ENCODE measurements at places on chromosomes 3 and 15. TPM values are rescaled to one million over a fixed set of nuclear protein-coding genes. Genes with fewer than 3 reads are reported as not detected.

The DENND4A gene
- total RNA-seq, result 46.7 TPM

DNA sequence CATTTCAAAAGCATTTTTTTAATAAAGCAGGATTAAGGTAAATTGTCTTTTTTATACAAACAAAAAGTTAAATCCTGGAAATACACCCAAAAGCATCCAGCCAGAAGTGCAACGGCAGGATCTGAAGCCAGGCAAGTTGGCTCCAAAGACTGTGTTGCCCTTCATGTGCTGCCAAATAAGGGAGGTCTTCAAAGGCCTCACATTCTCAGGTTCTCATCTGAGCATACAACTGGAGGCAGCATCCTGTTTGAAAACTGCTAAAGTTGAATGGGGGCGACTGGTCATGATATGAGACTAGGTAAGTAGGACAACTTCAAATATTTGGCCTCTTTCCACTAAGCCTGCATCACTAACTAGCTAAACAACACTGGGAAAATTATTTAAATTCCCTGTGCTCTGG lies 52.2 kb downstream of the IMPG2 start:
- no peaks in the 10 kb centered on the region for H3K27me3 ChIP-seq
- H3K4me3 ChIP-seq, result no peak overlapping the region
- no peak for DNase-seq
- no peaks in the 10 kb centered on the region for H3K36me3 ChIP-seq

- DNase-seq, result no peak
- H3K27me3 ChIP-seq, result no peaks in the 10 kb centered on the region
These were observed 53.1 kb downstream of the SLC30A4 start for GRCh38 chr15:45469441-45469840.

- no peak for DNase-seq
- H3K4me1 ChIP-seq, result no peaks in the 10 kb centered on the region
- no peaks in the 10 kb centered on the region for H3K27me3 ChIP-seq
- no peak overlapping the region for H3K27ac ChIP-seq
- no peaks in the 10 kb centered on the region for H3K36me3 ChIP-seq
These were observed 33.8 kb downstream of the TXNRD3 start for GRCh38 chr3:126621171-126621570.

- H3K4me3 ChIP-seq, result peak overlapping the region; percentile 100
- H3K4me1 ChIP-seq, result peaks cover 21% of the 10 kb centered on the region
- DNase-seq, result peak; percentile 36
- H3K27me3 ChIP-seq, result no peaks in the 10 kb centered on the region
- peaks cover 4% of the 10 kb centered on the region for H3K36me3 ChIP-seq
These were observed 3.5 kb downstream of the DUSP7 start for GRCh38 chr3:52052831-52053306.

DNA sequence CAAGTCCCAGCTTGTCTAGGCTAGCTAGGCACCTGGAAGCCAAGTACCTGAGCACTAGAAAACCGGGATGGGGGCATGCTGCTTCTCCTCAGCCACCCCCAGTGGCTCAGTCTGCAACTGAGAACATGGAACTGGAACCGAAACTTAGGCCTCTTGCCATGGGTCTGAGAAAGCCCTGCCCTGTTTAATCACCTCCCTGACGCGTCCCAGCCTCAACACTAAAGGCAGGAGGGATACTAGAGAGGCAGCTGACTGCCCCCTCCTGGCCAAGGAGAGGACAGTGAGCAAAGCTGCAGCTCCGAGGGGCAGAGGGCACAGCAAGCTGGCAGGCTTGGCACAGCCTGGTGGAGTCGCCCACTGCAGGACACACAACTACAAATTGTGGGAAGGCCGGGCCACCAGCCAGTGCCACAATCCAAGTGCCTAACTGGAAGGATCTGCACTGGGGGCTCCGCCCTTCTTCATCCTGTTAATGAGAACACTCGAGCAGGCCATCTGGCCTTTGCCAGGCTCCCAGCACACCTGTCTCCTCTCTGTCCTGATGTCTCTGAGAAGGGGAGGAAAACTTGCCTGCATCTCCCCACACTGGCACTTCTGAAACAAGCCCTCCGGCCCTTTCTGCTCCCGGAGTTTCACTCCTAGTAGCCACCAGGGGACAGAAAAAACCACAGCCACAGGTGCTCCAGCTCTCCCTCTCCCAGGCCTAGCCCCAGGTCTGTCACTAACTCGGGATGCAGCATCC lies 53.7 kb downstream of the BDH1 start:
- H3K4me1 ChIP-seq, result peaks cover 19% of the 10 kb centered on the region
- peak overlapping the region; percentile 63 for H3K27ac ChIP-seq
- peak; percentile 57 for DNase-seq
- no peaks in the 10 kb centered on the region for H3K36me3 ChIP-seq

- H3K27me3 ChIP-seq, result no peaks in the 10 kb centered on the region
- no peak overlapping the region for H3K27ac ChIP-seq
- no peak overlapping the region for H3K4me3 ChIP-seq
- no peak for DNase-seq
- no peaks in the 10 kb centered on the region for H3K36me3 ChIP-seq
- H3K4me1 ChIP-seq, result no peaks in the 10 kb centered on the region
These were observed 24.1 kb downstream of the SIDT1 start for GRCh38 chr3:113556316-113556945.
